Anterior cingulate cortex (tissue), 58 donors: ENCODE measurements at places on chromosomes 6 and 20.

- DNase-seq, result no peak
Measured at GRCh38 chr6:88135578-88136114, 30.5 kb downstream of the CNR1 start.

DNA sequence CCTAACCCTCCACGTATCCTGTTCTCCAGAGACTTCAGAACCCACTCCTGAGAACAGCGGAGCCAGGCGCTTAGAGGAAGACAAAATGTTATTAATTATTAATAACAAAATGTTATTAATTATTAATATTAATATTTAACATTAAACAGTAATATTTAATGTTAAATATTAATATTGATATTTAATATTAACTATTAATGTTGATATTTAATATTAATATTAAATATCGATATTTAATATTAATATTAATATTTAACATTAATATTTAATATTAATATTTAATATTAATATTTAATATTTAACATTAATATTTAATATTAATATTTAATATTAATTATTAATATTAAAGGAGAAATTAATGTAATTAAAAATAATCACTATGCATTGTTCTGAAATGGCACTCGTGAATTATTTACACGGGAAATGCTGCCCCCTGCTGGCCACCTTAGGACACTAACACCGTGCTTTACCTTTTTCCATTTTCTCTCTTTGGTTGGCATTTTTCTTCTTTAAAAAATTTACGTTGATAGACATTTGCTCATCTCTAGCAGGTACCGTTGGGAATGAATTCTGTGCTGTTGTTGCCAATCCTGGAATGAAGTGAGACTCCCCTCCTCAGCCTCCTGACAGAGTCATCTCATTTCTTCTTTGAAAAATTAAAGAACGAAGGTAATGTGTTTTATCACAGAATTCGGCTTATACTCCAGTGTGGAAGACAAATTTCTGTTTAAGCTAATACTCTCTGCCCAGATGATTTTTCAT, 7.5 kb upstream of the GGTLC1 start:
- DNase-seq, result no peak

DNA sequence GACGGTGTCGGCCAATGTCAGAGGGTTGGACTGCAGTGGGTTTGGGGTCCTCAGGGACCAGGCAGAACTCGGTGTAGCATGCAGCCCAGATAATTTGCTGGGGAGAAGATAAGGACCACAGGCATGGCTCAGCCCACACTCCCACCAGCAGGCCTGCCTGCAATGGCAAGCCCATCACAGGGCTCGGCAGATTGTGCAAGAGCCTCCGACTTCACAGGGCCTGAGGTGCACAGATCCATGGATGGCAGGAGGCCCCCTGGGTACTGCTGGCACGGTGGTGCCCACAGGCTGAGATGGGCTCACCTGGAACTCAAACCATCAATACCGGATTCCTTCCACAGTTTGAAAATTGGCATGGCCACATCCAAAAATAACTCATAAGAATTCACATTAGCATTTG, 180.3 kb downstream of the TTLL2 start:
- DNase-seq, result no peak

- DNase-seq, result no peak
Measured at GRCh38 chr20:62782893-62783278, 13.4 kb upstream of the MRGBP start.

GRCh38 chr6:165880686-165881085, 217.6 kb upstream of the PDE10A start:
- DNase-seq, result no peak

- no peak for DNase-seq
Measured at GRCh38 chr6:132190815-132191175, 210.5 kb downstream of the MOXD1 start.

DNA sequence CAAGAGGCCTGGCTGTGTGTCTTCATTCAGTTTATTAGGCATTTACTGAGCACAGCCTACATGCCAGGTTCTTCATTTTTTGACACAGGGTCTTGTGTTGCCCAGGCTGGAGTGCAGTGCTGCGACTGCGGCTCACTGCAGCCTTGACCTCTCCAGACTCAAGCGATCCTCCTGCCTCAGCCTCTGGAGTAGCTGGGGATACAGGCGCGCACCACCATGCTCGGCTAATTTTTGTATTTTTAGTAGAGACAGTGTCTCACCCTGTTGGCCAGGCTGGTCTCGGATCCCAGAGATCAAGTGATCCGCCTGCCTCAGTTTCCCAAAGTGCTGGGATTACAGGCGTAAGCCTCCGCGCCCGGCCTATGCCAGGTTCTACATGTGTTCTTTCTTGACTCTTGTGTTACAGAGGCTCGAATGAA, 601 bp upstream of the ATRN start:
- DNase-seq, result no peak

- DNase-seq, result no peak
Measured at GRCh38 chr6:151488226-151488625, 5.6 kb upstream of the CCDC170 start.
